ENCODE measurements at places on chromosomes 2 and 18.

- DNase-seq = no peak
Measured at GRCh38 chr18:29301048-29301447, 1124.1 kb upstream of the CDH2 start.

- DNase-seq = no peak
Measured at GRCh38 chr18:32674491-32674890, 98.3 kb downstream of the KLHL14 start.

DNA sequence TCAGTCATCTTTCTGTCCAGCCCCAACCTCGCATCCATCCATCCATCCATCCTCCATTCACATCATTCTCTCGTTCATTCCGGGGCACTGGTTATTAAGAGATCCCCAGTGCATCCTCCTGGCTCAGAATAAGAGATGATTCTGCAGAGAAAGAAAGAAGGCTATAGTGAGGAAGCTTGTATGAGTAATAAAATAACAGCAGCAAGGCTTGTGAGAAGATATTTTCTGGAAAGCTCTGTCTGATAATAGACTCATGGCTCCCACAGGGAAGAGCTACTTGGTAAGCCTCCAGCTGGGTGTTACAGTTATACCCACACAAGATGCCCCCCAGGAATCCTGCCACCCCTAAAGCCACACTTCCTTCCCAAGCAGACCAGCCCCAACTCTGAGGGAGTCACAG is 143.2 kb downstream of the MTCL1 start:
- DNase-seq = no peak

DNA sequence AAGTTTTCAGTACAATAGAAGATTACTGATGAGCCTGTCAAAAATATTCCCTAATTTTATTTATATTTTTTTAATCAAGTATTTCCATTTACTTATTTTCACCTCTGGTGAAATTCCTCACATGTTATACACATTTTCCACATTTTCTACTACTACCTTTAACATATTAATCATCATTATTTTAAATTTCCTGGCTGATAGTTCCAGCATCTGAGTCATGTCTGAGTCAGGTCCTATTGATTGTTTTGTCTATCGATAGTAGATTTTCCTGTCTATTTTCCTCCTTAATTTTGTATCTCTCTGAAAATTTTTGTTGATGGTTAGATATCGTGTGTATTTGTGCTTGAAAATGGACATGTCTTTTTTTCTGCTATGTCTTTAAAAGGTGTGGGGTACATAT is 211.8 kb upstream of the DSEL start:
- DNase-seq = no peak

DNA sequence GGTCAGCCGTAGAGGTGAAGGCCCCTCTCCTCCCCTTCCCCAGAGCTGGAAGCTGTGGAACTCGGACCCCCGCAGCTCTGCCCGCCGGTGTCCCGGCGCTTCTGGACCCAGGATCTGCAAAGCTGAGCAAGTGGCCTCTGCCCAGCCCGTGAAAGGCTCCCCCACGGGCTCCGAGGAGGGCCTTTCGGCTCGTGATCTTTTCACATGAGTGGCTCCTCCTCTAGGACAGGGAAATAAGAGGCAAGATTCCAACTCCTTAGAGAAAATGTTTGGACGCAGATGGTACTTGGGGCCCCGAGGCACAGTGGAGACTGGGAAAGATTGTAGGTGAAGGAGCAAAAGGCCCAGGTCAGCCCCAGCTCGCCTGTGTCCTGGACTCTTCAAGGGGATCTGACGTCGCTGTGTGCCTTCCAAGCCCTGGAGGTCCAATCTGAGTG is 48.2 kb upstream of the SP3 start:
- DNase-seq = no peak

DNA sequence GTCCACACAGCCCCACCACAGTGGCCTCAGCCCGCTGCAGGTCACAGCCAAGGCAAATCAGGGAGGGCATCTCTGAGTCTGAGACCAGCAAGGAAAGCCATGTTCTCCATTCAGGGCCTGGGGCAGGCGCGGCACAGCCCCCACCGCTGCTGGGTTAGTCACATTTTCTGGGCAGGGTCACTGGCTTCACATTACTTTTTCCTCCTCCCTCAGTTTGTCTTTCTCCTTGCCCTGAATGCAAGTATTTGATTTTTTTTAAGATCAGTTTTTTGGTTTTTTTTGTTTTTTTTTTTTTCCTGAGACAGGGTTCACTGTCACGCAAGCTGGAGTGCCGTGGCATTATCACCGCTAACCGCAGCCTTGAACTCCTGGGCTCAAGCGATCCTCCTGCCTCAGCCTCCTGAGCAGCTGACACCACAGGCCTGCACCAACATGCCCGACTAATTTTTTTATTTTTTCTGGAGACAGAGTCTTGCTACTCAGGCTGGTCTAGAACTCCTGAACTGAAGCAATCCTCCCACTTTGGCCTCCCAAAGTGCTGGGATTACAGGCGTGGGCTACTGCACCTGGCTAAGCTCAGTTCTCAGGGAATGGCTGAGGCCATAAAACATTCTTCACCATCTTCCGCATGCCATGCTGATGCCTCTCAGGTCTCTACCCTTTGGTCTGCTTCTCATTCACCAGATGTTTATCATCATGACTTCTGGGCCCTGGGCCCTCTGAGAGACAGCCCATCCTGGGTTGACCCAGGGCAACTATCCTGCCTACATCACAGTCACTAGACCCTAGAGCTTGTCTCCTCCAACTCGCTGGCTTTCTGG is 628 bp upstream of the CAPG start:
- DNase-seq = no peak

Data from erythroblast (primary cell).